ENCODE measurements at places on chromosomes 7 and 10. TPM values are rescaled to one million over a fixed set of nuclear protein-coding genes. Genes with fewer than 3 reads are reported as not detected.

DNA sequence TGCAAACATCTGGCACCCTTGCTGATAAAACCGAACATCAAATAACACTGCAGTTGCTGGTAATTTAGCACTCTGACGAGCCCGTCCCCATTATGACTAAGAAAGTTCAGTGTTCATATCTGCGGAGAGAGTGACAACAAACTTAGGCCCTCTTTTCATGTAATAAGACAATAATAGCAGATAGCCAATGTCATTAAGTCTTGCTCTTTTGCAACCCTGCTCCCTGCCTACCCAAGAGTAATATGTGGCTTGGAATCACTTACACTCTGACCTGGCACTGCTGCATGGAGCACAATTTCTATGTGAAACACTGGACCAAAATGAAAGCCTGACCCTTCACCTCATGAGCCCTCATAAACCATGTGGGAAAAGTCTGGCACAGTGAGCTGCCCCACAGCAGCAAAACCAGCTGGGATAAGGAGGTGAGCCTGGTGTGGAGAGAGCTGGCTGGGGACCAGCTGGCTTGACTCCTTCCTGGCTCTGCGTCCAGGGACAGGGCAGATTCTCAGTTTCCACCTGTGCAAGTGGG lies 86.5 kb downstream of the HIPK2 start:
- no peaks in the 10 kb centered on the region for H3K36me3 ChIP-seq
- no peak overlapping the region for H3K4me3 ChIP-seq
- H3K27ac ChIP-seq: no peak overlapping the region
- DNase-seq: no peak

The SYCE1 gene
- not detected for total RNA-seq

GRCh38 chr7:38160003-38160571 lies 18.0 kb upstream of the STARD3NL start:
- no peaks in the 10 kb centered on the region for H3K27me3 ChIP-seq
- H3K4me1 ChIP-seq: peaks cover 10% of the 10 kb centered on the region
- DNase-seq: peak; percentile 40
- H3K27ac ChIP-seq: peak overlapping the region; percentile 65
- no peak overlapping the region for H3K4me3 ChIP-seq

The HMX2 gene
- total RNA-seq: 1.7 TPM

The DNAJB6 gene
- 108 TPM for total RNA-seq

- no peaks in the 10 kb centered on the region for H3K27me3 ChIP-seq
- peaks cover 3% of the 10 kb centered on the region for H3K36me3 ChIP-seq
- H3K4me1 ChIP-seq: no peaks in the 10 kb centered on the region
Observed at GRCh38 chr7:139714163-139714901, 63.5 kb downstream of the HIPK2 start.

The AQP1 gene
- 0.19 TPM for total RNA-seq

DNA sequence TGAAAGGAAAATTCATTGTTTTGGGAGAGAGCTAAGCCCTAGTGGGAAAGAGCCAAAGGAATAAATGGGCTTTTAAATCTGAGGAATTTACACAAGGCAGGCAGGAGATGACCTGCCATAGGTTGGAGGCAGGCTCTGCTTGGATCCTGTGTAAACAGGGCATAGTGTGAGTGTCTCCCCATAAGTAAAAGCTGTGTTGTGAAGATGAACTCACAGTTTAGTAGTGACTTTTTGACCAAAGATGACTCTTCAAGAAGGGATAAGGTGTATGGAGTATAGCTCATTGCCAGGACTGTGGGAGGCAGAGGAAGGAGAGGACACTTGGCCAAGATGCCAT lies 63.2 kb downstream of the KAT6B start:
- DNase-seq: no peak
- H3K27ac ChIP-seq: no peak overlapping the region
- no peak overlapping the region for H3K4me3 ChIP-seq
- H3K4me1 ChIP-seq: no peaks in the 10 kb centered on the region
- no peaks in the 10 kb centered on the region for H3K36me3 ChIP-seq

GRCh38 chr7:138435231-138435919 lies 24.7 kb upstream of the TRIM24 start:
- H3K36me3 ChIP-seq: no peaks in the 10 kb centered on the region
- no peak overlapping the region for H3K4me3 ChIP-seq
- H3K27me3 ChIP-seq: no peaks in the 10 kb centered on the region
- 0 out of 2 replicates have a peak, but pooled peaks cover 4% of the 10 kb centered on the region for H3K4me1 ChIP-seq

DNA sequence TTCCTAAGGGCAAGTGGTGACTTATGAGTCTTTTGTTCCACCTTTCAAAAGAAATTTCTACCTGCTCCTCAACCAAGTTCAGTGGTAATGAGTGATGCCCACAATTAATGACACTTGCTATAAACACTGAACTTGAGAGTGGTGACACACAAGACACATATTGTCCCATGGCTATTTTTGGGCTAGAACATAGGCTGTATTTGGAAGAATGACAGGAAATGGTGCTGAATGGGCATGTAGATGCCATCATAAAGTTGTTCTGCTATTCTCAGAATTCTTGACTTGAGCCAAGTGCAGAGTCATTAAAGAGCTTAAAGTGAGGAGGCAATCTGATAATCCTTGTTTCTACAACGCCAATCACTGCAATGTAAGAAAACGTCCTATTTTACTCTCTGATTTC lies 313.3 kb downstream of the AGMO start:
- no peak for DNase-seq
- H3K27ac ChIP-seq: no peak overlapping the region
- no peaks in the 10 kb centered on the region for H3K27me3 ChIP-seq
- no peak overlapping the region for H3K4me3 ChIP-seq
- no peaks in the 10 kb centered on the region for H3K36me3 ChIP-seq

DNA sequence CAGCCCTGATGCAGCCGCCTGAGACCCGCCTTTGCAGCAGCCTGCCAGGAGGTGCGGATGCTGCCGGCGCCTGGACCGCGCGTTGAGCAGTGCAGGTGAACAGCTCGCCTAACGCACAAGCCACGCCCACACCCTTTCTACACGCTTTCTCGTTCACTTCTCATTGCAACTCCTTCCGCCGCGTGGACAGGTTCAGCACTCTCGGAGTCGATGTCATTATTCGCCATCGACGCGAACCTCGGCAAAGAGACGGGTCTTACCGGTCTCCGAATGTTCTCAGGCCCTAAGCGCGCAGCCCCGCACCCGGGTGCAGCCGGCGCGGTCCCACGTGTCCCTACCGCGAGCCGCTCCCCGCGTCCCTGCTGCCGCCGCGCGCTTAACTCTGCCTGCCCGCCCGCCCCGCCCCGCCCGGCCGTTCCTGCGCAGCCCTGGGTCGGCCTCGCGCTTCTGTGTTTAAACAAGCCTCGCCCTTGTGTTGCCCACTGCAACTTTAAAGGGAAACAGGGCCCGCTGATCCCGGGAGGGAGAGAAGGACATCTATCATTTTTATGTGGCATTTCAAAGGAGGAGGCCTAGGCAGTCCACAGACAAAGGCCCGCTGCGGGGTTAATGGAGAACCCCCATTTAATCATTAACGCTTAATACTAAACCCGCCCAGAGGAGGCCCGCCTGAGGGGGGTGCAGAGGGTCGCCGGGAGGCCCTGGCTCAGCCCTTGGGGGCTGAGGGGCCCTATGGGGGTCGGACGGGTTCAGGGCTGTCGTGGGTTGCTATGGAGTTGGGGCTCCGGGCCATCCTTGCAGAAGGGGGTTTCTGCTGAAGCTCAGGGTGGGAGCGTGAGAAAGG lies 128.5 kb downstream of the WDR11 start:
- H3K27me3 ChIP-seq: no peaks in the 10 kb centered on the region
- H3K36me3 ChIP-seq: no peaks in the 10 kb centered on the region
- DNase-seq: peak; percentile 94
- peaks cover 60% of the 10 kb centered on the region for H3K4me1 ChIP-seq
- peak overlapping the region; percentile 93 for H3K27ac ChIP-seq

DNA sequence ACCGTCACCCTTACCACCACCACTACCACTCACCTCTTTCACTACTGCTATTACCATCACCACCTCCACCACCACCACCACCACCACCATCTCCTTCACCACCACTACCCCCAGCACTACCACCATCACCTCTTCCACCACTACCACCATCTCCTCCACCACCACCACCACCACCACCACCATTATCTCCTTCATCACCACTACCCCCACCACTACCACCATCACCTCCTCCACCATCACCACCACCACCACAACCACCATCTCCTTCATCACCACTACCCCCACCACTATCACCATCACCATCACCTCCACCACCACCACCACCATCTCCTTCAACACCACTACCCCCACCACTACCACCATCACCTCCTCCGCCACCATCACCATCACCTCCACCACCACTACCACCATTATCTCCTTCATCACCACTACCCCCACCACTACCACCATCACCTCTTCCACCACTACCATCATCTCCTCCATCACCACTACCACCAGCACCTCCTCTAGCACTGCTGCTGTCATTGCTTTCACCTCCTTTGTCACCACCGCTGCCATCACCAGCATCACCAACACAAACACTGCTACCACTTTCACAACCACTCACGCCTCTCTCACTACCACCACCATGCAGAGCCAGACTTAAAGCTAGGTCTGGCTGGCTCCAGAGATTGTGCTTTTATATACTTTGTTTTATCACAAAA lies 109.3 kb downstream of the ICA1 start:
- no peak overlapping the region for H3K4me3 ChIP-seq
- H3K27ac ChIP-seq: no peak overlapping the region
- no peaks in the 10 kb centered on the region for H3K4me1 ChIP-seq
- no peak for DNase-seq
- H3K36me3 ChIP-seq: no peaks in the 10 kb centered on the region
- H3K27me3 ChIP-seq: no peaks in the 10 kb centered on the region

All from Caco-2 (cell line).